CD4-positive, alpha-beta T cell treated with Interleukin-17A for 4 hours (primary cell): ENCODE measurements at places on chromosomes 2 and 18.

DNA sequence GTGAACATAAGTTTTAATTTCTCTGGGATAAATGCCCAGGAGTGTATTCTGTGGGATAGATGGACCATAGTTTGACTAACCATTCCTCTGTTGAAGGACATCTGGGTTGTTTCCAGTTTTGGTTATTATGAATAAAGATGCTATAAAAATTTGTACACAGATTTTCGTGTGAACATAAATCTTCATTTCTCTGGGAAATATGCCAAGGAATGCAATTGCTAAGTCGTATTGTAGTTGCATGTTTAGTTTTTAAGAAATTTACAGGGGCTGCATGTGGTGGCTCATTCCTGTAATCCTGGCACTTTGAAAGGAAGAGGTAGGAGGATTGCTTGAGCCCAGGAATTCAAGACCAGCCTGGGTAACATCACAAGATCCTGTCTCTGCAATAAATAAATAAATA, 6.9 kb upstream of the SLC11A1 start:
- no peak for DNase-seq

- no peak for DNase-seq
Observed at GRCh38 chr18:38174594-38174993, 609.0 kb upstream of the CELF4 start.

- DNase-seq, result no peak
Observed at GRCh38 chr2:12816379-12817306, 99.9 kb downstream of the TRIB2 start.

DNA sequence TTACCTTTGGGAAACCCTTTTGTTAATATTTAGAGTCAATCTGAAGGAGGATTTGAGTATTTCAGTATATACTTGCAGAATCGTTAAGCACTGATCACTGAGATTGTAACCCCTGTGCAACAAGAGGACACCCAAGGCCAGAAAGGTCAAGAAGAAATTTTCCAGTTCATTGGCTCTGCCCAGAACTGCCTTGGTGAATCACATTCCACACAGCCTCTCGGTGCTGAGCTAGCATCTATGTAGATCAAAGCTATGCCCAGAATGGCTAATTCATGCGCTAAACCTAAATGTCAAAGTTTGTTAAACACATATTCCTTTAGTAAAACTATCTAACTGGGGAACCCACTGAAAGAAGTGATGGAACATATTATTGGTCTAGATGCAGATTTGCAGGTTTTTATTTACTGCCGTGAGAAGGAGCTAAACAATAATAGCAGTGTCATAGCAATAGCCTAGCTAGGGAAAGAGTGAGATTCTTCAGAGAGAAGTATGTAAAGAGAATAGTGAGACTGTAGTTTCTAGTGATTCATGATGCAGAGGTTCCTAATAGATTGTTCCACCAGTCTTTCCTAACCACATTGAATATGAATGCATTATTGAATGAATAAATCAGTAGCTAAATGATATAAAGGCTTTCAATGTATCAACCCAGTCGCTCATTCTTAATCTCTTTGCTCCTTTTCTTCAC, 423.2 kb upstream of the CRIM1 start:
- DNase-seq, result no peak

GRCh38 chr2:187440101-187440675, 7.9 kb downstream of the CALCRL start:
- no peak for DNase-seq
